ENCODE measurements at places on chromosomes 6 and 20. TPM values are rescaled to one million over a fixed set of nuclear protein-coding genes. Genes with fewer than 3 reads are reported as not detected.

- peak; percentile 22 for DNase-seq
Observed at GRCh38 chr6:45148278-45148677, 179.9 kb upstream of the RUNX2 start.

The CTAGE9 gene
- not detected for total RNA-seq

DNA sequence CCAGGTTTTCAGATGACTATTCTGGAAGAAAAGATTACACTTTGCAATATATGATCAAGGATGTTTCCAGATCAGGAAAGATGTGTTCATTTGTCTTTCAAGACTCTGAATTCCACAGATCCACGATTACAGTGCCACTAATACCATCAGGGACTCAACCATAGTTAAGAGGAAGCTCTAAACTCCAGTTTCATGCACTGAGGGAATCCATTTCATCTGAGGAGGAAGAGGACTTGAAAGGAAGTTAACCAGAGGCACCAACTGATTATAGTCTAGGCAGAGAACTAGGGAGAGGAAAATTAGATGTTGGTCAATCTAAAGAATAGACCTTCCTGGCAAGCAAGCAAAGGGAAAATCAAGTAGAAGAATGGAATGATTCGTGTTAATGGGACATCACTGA lies 218.3 kb upstream of the PRDM1 start:
- no peak for DNase-seq

DNA sequence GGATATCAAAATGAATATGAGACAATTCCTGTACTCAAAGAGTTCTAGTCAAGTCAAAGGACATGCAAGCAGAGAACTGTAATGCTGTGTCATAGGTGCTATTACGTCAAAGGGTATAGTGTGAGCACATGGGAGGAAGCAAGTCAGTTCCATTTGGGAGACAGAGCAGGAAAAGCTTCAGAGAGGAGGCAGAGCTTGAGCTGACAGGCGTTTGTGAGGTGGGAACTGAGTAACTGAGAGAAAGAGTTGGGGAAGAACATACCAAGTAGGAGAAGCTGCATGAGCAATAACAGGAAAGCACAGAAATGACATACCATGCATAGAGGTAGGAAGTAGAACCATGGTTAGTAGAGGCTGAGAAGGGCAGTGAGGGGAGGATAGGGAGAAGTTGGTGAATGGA lies 15.2 kb upstream of the SSR1 start:
- DNase-seq: no peak

GRCh38 chr20:21709535-21709904 lies 4.1 kb downstream of the PAX1 start:
- no peak for DNase-seq

DNA sequence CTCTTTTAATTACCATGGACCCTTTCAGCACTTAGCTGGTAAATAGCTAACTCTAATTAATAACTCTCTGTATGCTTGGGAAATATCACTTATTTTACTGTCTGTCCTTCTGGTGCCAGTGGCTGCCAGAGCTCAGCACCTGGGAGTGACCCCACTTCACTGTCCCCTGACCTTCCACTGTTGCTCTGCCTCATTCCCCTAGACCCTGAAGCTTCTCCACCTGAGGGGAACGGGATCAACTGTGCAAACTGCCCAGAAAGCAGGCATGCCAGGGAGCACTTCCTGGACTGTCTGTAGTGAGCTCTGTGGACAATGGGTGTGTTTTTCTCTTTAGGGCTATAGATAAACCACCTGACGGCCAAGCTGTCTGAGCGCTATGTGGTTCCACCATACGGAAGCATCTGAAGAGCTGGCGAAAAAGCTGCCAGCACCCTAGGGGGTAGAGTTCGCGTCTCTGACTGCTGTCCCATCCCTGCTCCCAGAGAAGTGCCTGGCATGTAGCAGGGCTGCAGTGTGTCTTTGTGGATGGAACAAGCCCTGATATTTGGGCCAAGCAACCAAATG lies 106.3 kb upstream of the FOXA2 start:
- DNase-seq: no peak

The GLO1 gene
- 110 TPM for total RNA-seq

The MEI4 gene
- total RNA-seq: not detected

DNA sequence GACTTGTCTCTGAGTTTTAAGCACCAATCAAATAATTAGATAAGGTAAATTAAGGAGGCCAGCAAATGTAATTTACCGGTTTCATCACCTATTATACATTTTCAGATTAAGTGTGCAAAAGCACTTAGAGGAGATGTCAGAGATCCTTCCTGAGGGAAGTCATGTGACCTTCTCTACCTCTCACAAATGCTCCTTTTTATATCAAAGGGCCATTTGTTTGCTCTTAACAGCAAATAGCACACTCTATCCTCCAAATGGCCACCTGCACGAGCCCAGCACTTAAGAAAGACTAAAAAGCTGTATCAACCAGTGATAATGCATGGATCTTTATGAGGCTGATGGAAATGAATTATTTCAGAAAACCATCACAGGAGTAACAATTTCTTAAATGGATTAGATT lies 149.4 kb downstream of the ELOVL4 start:
- DNase-seq: no peak

- DNase-seq: no peak
Observed at GRCh38 chr6:81773887-81774286, 21.4 kb upstream of the TENT5A start.

DNA sequence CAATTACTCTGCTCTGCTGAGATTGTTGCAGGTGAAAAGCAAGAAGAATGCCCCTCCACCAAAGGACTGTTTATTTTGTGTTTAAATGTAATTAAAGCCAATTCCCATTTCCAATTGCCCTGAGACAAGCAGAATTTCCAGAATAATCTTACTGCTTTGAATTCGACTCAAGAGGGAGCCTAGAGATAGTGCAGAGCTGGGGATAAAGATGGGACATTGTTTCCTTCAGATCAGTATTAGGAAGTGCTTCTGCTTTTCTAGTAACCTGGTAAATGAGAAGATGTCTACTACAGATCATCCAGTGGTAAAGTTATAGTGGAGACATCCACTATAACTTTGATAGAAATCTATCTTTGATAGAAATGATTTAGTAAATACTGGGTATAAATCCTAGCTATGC lies 326.9 kb downstream of the UBE3D start:
- no peak for DNase-seq

DNA sequence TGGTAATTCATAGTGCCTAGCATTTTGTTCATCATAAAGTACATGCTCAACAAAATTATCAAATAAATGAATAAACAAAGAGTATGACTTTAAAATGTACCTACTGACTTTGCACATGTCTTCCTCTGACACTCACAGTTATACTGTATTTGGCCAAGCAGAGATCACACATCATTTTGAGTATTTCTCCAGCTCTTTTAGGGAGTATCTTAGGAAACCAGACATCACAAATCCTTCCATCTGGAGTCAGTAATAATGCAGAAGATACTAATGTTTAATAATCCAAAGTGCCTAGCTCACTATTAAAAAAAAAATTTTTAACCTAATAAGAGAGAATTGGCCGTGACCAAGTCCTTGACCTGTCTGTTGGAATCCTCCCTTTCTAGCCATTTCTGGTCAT lies 154.6 kb downstream of the ZNF217 start:
- DNase-seq: no peak

- DNase-seq: no peak
Observed at GRCh38 chr20:436476-436875, 25.9 kb downstream of the TBC1D20 start.

DNA sequence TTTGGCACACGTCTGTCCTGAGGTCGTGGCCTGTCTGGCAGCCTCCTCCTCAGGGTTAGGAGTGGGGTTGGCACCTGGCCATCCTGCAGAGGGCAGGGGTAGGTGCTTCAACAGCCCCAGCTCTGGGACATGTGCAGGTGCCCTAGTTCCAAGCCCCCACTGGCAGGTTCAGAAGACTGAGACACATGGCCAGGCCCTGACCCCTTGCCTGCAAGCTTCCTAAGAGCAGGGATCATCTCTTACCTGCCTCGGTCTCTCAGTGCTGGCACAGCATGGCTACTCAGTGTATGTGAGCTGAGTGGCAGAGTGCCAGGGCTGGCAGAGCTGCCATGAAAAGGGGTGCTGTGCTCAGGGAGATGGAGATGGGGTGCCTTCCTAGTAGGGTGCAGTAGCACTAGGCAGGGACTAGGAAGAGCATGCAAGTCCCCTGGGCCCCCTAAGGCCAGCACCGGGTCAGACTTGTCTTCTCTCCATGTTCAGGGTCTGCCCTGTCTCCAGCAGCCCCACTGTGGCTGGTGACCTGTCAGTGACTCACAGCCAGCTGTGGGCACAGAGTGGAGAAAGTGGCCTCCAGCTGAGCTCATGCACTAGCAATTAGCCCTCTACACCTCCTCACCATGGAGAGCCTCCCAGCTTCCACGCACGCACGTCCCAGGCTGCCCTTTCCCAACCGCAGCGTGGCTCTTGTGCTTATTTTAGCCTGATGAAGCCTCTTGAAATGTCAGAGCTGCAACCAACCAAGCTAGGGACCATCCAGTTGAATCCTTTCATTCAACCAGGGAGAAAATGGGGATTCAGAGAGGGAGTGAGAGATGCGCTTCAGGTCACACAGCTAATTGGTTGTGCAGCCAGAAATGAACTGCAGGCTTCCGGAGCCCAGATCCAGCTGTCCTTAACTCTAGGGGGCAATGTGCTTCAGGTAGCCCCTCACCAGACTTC lies 116.6 kb downstream of the MRPL14 start:
- DNase-seq: peak; percentile 93

DNA sequence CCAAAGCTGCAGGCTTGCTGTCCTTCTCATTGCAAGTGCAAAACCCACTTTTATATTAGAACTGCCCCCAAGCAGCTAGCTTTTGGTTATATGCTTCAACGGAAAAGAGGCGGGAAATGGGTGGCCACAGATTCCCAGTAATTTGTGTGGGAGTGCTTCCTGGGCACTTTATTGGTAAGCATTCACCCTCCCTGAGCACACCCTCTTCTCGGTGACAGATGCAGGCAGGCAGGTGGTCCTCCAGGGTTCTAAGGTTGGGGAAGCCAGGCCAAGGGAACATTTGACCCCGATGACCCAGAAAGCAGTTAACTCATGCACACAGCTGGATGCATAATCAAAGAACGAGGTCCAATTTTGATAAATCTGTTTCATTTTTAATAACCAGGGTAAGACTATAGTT lies 29.1 kb downstream of the PRDM1 start:
- DNase-seq: no peak

DNA sequence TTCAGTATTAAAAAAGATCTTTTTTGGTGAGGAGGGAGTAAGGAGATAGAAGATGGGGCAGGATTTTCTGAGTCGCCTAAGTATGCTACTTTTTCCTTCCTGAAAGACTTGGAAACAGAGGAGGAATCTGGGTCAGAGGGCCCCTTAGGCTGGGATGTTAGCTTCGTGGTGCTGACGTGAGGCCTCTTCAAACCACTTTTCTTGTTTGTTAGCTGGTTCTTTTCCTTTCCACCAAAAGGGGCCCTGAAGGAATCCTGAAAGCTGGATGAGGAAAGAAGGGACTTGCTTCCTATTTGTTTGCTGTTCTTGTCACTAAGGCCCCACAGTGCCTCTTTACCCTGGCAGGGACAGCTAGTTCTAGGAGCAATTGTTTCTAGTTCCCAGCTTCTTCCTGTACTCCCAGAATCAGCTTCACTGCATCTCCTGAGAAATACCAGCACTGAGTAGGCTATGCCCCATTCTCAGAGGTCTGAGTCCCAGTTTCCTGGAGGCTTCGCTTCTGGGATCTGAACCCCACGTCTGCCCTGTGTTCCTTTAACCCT lies 2.2 kb upstream of the IL20RA start:
- DNase-seq: no peak

The C6orf141 gene
- total RNA-seq: 0.43 TPM

The IL20RA gene
- 0.43 TPM for total RNA-seq

GRCh38 chr6:111157412-111157811 lies 70.1 kb downstream of the SLC16A10 start:
- DNase-seq: no peak

- no peak for DNase-seq
Observed at GRCh38 chr6:82268301-82268846, 20.8 kb upstream of the IBTK start.

DNA sequence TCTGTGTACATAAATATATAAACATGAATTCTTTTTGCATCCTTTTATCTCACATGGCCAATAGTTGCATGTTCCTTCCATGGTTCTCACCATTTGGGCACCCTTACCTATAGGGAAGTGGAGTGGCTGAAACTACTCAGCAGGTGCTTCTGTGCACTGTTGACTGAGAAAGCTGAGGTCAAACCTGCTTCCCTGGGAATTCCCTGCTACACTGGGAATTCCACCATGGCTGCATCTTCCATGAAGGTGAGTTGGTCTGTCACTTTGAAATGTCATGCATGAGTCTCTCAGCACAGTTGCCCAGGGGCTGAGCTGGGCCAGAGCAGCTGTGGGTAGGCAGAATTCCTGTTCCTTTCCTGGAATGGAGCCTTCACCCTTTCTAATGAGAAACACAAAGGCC lies 193.8 kb upstream of the PRSS16 start:
- no peak for DNase-seq

The HBS1L gene
- 76.7 TPM for total RNA-seq

The FOXC1 gene
- 1.9 TPM for total RNA-seq

The AKAP12 gene
- total RNA-seq: 123 TPM

DNA sequence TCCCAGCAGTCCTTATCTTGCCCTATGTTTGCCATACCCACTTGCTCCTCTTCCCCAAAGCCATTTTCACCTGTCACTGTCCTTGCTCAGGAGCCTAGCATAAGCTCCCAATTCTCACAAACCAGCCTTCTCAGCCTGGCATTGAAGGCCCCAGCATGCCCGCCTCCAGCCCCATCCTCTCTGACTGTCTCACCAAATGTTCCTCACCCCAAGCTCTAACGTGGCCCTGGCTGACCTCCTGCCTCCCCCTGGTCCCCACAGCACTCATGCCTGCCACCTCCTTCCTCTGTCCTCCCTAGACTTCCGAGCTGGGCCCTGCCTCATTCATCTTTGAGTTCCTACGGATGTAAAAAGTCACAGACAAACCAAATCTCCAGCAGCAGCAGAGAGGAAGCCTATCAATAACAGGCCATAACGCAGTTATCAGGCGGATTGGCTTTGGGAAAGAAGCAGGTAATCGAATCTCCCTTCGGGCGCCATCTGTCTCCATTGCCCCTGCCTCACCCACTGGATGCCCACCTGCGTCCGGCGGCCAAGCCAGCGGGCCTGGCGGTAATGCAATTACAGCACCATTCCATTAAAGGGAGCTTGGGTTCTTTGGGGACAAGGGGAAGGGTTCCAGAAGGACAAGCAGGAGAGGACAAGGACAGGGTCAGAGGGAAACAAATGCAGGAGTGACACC lies 104.4 kb downstream of the MRPL14 start:
- DNase-seq: no peak

- no peak for DNase-seq
Observed at GRCh38 chr20:50199703-50200102, 9.1 kb downstream of the CEBPB start.

- DNase-seq: no peak
Observed at GRCh38 chr20:50814438-50815161, 19.7 kb downstream of the BCAS4 start.

- DNase-seq: peak; percentile 87
Observed at GRCh38 chr20:1427457-1428054, 34.7 kb upstream of the FKBP1A start.

The FAM217B gene
- 5.6 TPM for total RNA-seq

The HDDC2 gene
- total RNA-seq: 65.4 TPM

- DNase-seq: no peak
Observed at GRCh38 chr6:37646097-37646864, 51.4 kb downstream of the MDGA1 start.

Measured in fibroblast of villous mesenchyme (primary cell).